ENCODE measurements at places on chromosomes 13 and 19. TPM values are rescaled to one million over a fixed set of nuclear protein-coding genes. Genes with fewer than 3 reads are reported as not detected.

PABPC3 gene
- 0.08 TPM for total RNA-seq

PIN1 gene
- total RNA-seq = 54.6 TPM

VSIG10L gene
- 0.23 TPM for total RNA-seq

PALM gene
- 6.0 TPM for total RNA-seq

MAMSTR gene
- total RNA-seq = 0.12 TPM

CFAP97D2 gene
- total RNA-seq = not detected

ARID3A gene
- total RNA-seq = 15.2 TPM

KLK8 gene
- total RNA-seq = not detected

ZNF440 gene
- total RNA-seq = 7.4 TPM

PRR22 gene
- total RNA-seq = 0.08 TPM

CAMSAP3 gene
- total RNA-seq = not detected

LAIR1 gene
- total RNA-seq = not detected

ZNF565 gene
- total RNA-seq = 10.2 TPM

PCSK4 gene
- 1.5 TPM for total RNA-seq

FAM124A gene
- total RNA-seq = 0.30 TPM

PNKP gene
- total RNA-seq = 25.7 TPM

ABHD8 gene
- total RNA-seq = 7.5 TPM

SNRPD2 gene
- 966 TPM for total RNA-seq

CEACAM16 gene
- not detected for total RNA-seq

FLT3 gene
- not detected for total RNA-seq

ZNF823 gene
- 5.1 TPM for total RNA-seq

SHFL gene
- 16.0 TPM for total RNA-seq

ZNF552 gene
- total RNA-seq = 3.7 TPM

SSC5D gene
- total RNA-seq = 5.7 TPM

MIA gene
- not detected for total RNA-seq

FNDC3A gene
- 40.8 TPM for total RNA-seq

UCHL3 gene
- total RNA-seq = 30.4 TPM

BRCA2 gene
- total RNA-seq = 1.1 TPM

PGLYRP1 gene
- total RNA-seq = not detected

GJB2 gene
- total RNA-seq = 0.82 TPM

B3GLCT gene
- 6.7 TPM for total RNA-seq

ZNF780A gene
- total RNA-seq = 16.5 TPM

CGB3 gene
- total RNA-seq = not detected

C13orf42 gene
- total RNA-seq = not detected

LHB gene
- not detected for total RNA-seq

THSD8 gene
- not detected for total RNA-seq

PRTN3 gene
- not detected for total RNA-seq

HCST gene
- 4.6 TPM for total RNA-seq

ALOX5AP gene
- 1.1 TPM for total RNA-seq

IGFL1 gene
- not detected for total RNA-seq

NXNL1 gene
- not detected for total RNA-seq

TMED1 gene
- total RNA-seq = 50.7 TPM

ZNF723 gene
- not detected for total RNA-seq
